ENCODE measurements at places on chromosomes 2 and 18.

- DNase-seq = no peak
These were observed 7.3 kb upstream of the TPO start for GRCh38 chr2:1405967-1406366.

GRCh38 chr18:54515149-54515548 is 75.9 kb upstream of the DYNAP start:
- no peak for DNase-seq

GRCh38 chr2:239855863-239856587 is 169.1 kb downstream of the NDUFA10 start:
- no peak for DNase-seq

- peak; percentile 70 for DNase-seq
These were observed 420 bp downstream of the PIGN start for GRCh38 chr18:62186499-62186773.

DNA sequence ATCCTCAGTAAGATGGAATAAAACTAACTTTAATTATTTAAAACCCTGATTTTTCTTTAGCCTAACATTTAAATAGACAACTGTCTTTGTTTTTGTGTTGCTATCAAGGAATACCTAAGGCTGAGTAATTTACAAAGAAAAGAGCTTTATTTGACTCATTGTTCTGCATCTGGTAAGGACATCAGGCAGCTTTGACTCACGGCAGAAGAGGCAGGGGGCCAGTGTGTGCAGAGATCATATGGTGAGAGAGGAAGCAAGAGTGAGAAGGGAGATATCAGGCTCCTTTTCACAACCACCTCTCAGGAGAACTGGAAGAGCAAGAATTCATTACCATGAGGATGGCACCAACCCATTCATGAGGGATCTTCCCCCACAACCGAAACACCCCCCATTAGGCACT is 64.6 kb upstream of the TFPI start:
- no peak for DNase-seq

GRCh38 chr18:9243029-9243428 is 91.5 kb upstream of the TWSG1 start:
- DNase-seq = no peak

- no peak for DNase-seq
These were observed 25.5 kb upstream of the TUBB6 start for GRCh38 chr18:12282442-12283039.

- DNase-seq = no peak
These were observed 218.8 kb downstream of the CYP26B1 start for GRCh38 chr2:71928734-71929481.

DNA sequence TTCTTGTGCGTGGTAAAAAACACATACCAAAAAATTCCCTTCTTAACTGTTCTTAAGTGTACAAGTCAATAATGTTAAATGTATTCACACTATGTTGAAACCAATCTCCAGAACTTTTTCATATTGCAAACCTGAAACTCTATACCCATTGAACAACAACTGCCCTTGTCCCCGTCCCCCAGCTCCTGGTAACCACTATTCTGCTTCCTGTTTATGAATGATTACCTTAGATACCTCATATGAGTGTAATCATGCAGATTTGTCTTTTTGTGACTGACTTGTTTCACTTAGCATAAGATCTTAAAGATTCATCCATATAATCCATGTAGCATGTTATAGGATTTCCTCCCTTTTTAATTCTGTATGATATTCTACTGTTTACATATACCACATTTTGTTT is 59.9 kb downstream of the NAT8 start:
- no peak for DNase-seq

GRCh38 chr2:86300496-86300895 is 36.9 kb downstream of the REEP1 start:
- DNase-seq = no peak

DNA sequence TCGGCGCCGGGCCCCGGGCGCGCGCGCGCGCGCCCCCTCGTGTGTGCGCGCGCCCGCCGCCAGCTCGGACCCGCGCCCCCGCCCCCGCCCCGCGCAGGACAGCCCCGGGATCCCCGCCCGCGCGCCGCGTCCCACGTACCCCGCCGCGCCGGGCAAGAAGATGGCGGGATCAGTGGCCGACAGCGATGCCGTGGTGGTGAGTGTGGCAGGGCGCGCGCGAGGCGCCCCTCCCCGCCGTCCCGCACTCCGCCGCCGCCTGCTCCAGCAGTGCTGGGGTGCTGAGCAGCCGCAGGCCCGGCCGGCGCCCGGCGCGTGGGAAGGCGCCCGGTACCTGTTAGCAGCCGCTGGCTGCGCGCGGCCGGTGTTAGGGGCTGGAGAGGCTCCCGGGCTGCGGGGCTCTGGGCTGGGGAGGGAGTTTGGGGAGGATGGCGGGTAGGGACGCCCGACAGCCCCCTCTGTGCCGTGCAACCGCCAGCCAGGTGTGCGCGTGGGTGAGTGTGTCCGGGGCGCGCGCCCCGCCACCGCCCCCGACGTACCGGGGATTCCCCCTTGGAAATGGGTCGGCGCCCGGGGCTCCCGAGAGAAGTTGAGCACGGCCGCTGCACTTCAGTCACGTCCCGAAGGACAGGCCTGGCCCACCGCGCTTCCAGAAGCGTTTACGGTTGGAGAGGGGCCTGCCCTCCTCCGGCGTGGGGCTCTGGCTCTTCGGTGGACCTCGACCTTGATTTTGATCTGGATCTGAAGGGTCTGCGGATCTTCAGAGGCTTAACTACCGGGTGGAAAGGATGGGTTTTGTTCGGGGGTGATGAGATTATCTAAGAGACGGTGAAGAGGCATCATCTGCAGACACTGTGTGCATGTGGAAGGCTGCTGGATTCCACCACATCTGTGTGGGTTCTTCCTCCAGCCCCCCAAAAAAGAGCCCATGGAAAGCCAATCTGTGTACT is 697 bp downstream of the LGALSL start:
- no peak for DNase-seq

GRCh38 chr2:5057891-5058351 is 634.3 kb upstream of the SOX11 start:
- DNase-seq = no peak

DNA sequence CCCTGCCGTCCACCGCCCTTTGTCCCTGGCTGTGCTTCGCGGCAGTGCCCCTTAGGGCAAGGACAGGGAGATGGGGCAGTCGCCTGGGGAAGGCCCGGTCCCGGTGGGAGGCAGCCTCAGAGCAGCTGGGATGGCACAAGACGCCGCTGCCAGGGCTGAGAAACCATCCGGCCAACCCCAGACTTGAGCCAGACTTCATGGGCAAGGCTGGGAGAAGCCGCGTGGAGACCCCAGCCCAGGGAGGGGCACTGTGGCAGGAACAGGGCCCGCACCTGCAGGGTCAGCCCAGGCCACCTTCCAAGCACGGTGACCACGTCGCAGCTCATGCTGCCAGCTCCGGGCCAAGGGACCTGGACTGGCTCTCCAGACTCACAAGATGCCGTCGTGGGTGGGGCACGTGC is 84.0 kb downstream of the NFATC1 start:
- DNase-seq = no peak

DNA sequence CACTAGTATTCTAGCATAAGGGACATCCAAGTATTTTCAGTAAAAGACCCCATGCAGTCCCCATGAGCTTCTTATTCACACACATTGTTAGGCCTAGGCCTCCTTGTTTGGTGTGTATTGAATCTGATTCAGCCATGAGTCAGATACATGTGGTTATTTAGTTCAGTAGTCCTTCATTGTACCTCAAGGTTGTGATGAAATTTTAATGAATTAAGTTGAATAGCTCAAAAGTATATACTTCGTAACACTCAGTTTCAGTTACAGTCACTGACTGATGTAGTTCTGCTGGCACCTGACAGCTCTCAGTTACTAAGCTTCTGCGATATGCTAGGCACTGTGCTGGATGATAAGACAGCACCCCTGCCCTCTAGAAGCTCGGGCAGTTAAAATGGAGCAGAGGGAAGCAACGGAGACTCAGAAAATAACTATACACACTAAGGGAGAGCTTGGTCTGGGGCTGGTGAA is 86.4 kb downstream of the XRCC5 start:
- DNase-seq = no peak

- no peak for DNase-seq
These were observed 289.4 kb downstream of the CMPK2 start for GRCh38 chr2:6576302-6576701.

DNA sequence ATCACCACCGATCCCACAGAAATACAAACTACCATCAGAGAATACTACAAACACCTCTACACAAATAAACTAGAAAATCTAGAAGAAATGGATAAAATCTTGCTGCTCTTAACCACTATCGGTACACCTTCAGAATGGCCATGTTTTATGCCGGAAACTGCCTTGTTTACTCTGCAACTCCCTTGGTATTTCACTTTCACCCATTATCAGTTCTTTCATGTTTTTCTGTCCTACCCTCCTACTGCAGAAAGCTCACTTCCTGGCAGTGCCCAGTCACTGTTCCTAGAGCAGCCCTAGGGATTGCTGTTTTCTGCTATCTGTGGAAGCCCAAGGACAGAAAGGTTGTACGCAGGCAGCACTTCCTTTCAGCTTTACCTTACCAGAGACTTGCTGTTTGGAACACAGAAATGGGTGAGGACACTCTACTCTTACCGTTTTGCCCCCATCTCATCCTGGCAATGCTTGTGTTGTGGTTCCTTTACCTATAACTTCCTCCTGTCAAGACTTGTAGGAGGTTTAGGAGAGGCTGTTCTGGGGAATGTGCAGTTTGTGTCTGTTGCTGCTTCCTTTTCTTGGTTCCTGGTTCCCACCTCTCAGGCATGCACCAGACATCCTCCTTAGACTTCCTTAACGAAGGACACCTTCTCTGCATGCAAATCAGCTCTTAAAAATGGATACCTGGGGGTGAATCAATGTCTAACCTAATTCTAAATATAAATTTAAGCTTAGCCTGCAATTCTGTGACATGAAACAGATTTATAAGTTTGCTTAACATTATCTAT is 394.4 kb downstream of the SPAG16 start:
- DNase-seq = no peak

- DNase-seq = no peak
These were observed 84.3 kb downstream of the RIT2 start for GRCh38 chr18:43031169-43031568.

DNA sequence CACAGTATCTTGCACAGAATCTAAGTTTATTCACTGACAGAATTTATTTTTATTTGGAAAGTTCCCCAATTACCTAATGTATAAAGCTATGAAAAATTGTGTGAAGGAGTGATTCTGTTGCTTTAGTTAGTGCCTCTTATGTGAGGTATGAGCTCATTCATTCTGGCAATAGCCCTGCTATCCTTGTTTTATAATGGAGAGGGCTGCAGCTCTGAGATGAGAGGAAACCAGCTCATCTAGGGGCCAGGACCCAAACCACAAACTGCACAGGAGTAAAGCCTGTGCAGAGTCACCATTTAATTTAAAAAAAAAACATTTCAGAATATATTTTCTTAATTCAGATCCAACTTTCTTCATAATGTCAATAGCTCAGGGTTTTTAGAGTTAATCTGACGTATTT is 383.0 kb downstream of the TMEM182 start:
- no peak for DNase-seq

DNA sequence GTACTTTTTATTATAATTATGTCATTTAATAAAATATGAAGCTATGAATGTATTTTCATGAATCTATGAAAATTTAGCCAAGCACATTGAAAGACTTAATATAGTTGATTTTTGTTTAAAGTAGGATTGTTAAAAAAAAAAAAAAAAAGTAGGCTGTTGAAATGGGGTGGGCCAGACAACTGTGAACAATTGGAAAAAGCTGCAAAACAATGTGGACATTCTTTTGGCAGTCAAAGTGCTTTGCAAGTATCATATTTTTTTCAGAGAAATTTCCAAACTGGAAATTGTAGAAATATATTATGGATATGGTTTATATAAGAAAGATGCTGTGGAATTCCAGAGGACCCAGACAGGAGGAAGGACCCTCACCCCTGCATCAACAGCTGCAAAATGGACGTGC is 82.1 kb downstream of the ETAA1 start:
- no peak for DNase-seq

GRCh38 chr18:34397286-34397896 is 172.7 kb upstream of the NOL4 start:
- no peak for DNase-seq

GRCh38 chr2:69202327-69202726 is 184.7 kb downstream of the GFPT1 start:
- DNase-seq = no peak

DNA sequence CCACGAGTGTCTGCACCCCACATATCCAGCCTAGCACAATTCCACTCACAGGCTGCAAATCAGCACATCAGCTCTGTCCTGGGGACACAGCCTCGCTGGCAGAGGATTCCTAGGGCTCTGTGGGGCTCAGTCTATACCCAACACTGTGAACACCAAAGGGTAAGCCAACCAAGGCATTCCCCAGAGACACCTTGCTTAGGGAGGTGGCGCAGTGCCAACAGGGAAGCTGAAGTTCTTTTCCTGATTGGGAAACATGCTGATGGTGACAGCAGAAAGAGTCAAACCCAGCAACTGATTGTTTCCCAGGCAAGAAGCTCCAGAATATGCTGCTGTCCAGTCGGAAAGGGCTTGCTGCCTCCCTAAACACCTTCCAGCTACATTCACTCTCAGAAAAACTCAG is 55.8 kb downstream of the TTC32 start:
- no peak for DNase-seq

- DNase-seq = no peak
These were observed 6.4 kb upstream of the PSMD1 start for GRCh38 chr2:231050018-231050901.

GRCh38 chr2:142472382-142472781 is 341.6 kb upstream of the LRP1B start:
- no peak for DNase-seq

- no peak for DNase-seq
These were observed 34.9 kb upstream of the NEDD4L start for GRCh38 chr18:58009166-58009565.
